ENCODE measurements at places on chromosomes 6 and 20.

GRCh38 chr20:45796337-45797065, 4.7 kb downstream of the DNTTIP1 start:
- no peak for DNase-seq

DNA sequence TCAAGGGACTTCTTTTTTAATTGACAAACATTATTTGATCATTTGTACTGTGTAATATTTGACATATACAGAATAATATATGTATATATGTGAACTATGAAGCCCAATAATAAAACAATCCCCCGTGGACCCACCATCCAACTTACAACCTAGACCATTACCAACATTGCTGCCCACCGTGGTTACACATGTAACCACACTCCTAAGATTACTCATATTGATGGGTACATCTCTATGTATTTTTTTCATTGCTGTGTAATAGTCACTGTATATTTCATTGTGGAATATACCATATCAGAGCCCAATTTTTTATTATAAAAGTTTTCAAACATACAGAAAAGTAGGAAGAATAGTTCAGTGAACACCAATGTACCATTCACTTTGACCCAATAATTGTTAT, 94.3 kb downstream of the RTN4IP1 start:
- DNase-seq = no peak

- no peak for DNase-seq
Measured at GRCh38 chr6:107987805-107988204, 29.8 kb upstream of the SEC63 start.

- no peak for DNase-seq
Measured at GRCh38 chr20:32326504-32326845, 31.7 kb upstream of the ASXL1 start.

- DNase-seq = no peak
Measured at GRCh38 chr6:51753635-51754034, 333.8 kb downstream of the PKHD1 start.

GRCh38 chr6:105833959-105834947, 251.9 kb upstream of the PRDM1 start:
- DNase-seq = no peak
